ENCODE measurements at places on chromosomes 5 and 9.

- DNase-seq, result no peak
These were observed 1662.4 kb upstream of the ACO1 start for GRCh38 chr9:30722065-30722464.

GRCh38 chr5:146595088-146595487 lies 79.1 kb upstream of the GPR151 start:
- DNase-seq, result no peak

DNA sequence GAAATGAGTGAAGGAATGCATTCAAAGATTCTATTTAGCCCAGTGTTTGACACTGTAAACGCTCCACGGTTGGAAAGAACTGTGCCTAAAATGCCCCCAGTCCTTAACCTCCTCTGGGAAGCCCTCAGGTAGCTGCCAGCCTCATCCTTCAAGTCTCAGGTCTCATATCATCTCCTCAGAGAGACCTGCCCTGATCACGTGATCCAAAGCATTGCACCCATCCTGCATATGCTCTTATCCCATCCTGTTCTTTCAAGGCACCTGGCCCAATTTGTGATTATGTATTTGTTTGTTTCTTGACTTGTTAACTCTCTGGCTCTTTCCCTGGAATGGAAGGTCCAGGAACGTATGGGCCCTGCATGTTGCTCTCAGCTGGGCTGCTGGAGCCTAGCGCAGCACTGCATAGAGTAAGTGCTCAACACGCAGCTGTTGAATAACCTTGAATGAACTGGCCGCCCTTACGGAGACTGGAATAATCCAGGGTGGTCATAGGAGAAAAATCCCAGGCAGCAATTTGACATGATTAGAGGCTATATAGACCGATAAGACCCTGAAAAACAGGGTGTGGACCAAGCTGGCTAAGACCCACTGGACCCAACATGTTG lies 8.7 kb downstream of the C1QTNF2 start:
- no peak for DNase-seq

GRCh38 chr5:22542340-22542739 lies 310.8 kb downstream of the CDH12 start:
- DNase-seq, result no peak

- DNase-seq, result no peak
These were observed 139.6 kb upstream of the RASA1 start for GRCh38 chr5:87127956-87128687.

GRCh38 chr9:137194909-137195308 lies 5.6 kb downstream of the TPRN start:
- DNase-seq, result no peak

DNA sequence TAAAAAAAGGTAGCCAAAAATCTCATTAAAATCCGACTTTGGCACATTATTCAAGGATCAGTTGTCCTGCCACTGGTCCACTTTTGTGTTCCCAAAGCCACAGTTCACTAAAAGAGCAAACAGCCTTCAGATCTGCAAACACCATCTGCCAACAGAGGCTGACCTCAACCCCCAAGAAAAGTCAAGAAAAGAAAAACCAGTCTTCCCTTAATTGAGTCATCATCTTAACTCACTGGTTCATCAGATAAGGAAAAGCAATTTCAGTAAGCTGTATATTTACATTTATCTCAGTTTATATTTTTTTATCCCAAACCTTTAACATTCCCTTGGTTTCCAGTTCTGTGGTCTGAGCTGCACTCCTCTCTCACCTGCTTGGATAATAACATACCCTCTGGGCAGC lies 21.2 kb downstream of the RASEF start:
- DNase-seq, result no peak

DNA sequence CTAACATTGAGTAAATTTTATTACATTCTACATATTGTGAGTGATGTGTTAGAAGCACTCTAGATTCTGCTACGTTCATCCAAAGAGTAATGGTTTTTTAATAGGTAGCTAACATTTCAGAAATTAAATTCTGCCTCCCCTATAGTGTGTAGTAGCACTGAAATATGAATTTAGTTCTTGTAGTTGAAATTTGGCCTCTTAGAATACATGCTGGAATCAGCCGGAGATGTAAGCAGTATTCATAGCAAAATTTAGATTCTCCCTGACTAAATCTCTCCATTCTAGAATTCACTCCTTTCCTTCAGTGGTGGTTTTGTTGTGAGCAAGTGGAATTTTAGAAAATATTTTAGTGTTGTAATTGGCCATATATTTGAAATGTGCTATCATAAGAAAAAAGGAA lies 799.9 kb upstream of the CDH10 start:
- DNase-seq, result no peak

- DNase-seq, result no peak
These were observed 12.8 kb upstream of the MGAT1 start for GRCh38 chr5:180815293-180815917.

GRCh38 chr5:34053133-34053532 lies 10.1 kb upstream of the C1QTNF3 start:
- DNase-seq, result no peak

DNA sequence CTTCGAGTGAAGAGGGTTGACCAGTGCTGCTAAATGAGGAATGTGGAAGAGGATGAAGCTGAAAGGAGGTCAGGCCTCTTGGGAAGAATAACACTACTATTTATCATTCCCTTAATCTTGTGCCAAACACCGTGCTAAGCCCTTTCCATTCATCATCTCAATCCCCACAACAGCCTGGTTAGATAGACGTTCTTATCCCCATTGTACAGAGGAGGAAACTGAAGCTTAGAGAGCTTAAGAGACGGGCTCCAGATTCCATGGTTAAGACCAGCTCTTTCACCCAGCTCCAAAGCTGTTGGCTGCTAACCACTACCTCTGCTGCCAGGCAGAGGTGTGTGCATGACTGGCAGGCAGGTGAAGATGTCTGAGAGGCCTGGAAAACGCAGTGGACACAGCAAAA lies 868 bp upstream of the EPB41L4B start:
- no peak for DNase-seq

- DNase-seq, result no peak
These were observed 141.1 kb downstream of the HSD17B3 start for GRCh38 chr9:96160866-96161265.

DNA sequence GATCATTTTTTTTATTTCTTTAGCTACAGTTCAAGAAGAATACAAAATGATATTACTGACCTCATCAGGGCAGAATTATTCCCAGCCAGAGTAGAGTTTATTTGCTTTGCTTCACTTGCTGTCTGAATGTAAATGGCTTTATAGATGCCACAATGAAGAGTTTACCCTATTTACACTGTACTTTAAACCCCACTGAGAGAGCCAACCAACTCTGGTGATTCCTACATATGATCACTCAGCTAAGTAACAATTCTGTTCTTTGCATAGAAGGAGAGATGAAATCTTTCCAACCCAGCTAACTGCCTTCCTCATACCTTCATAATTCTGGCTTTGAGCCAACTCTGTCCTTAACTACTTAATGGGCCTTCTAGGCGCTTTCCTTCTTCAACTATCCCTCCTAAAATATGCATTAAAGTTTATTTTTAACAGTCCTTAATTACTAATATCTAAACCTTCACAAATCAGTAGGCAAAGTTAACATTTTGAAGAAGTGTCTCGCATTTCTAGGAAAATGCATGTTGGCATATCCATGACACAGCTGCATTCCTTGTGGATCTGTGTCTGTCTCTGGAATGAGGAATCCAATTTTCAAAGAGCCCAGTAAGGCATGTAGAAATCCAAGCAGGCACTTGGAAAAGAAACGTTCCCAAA lies 284.8 kb upstream of the GRAMD2B start:
- no peak for DNase-seq

Measured in D341Med (cell line).